ENCODE measurements at places on chromosomes 4 and X. TPM values are rescaled to one million over a fixed set of nuclear protein-coding genes. Genes with fewer than 3 reads are reported as not detected.

DNA sequence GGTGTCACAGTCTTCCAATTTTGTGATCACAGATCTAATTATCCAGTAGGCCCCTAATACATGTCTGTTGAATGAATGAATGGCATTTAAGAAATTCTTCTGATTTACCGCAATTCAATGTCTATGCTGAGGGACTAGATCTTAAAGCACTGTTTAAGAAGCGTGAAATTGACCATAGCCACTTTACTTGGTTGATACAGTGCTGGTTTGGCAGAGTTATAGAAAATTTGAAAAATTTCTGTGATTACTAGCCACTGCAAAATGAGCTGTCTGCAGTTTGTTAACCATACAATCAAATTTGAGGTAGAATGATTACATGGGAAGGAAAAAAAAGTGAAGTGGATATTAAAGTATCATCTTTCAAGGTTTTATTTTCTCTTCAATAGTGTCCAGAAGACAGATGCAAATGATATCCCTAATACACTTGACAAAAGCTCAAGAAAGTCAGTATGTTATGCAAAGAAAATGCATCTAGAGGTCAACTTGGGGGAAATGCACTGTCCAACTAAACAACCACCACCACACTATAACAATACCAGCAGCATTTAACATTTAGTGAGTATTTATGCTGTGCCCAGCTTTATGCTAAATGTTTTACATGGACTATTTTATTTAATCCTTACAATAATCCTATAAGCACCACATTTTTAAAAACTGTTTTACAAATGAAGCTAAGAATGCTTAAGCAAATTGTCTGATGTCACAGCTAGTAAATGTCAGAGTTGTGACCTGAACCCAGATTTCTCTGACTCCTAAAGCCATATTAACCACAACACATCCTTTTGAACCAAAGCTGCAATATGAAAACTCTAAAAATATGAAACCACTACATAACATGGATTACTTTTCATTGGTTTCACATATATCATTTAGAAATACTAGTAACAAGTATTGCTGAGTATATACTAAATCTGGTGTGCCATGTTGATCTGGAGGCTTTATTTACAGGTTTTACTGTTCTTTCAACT is 217.9 kb upstream of the MAB21L2 start:
- peak; percentile 38 for ATAC-seq
- no peak overlapping the region for H3K27ac ChIP-seq
- no peak overlapping the region for H3K4me3 ChIP-seq
- no peaks in the 10 kb centered on the region for H3K4me1 ChIP-seq
- H3K27me3 ChIP-seq = no peaks in the 10 kb centered on the region

GRCh38 chrX:46710927-46711623 is 47.8 kb downstream of the SLC9A7 start:
- H3K36me3 ChIP-seq = no peaks in the 10 kb centered on the region
- no peaks in the 10 kb centered on the region for H3K27me3 ChIP-seq
- H3K4me1 ChIP-seq = peaks cover 19% of the 10 kb centered on the region

DNA sequence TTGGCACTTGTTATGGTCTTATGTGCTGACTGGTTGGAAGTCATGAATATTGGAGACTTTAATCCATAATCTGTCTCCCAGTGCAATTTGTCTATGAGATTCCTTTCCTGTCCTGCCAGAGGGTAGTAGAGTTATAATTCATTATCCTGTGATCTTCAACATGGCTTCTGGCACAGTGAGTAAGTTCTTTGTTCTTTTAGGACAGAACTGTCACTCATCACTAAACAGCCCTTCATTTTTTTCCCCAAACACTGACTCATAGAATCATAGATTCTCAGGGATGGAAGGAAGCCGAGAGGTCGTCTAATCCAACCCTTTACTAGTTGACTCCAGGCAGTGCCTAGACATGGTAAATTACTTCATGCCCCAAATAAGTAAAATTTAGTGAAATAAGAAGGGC is 78.4 kb downstream of the LUZP4 start:
- H3K4me1 ChIP-seq = no peaks in the 10 kb centered on the region
- H3K27me3 ChIP-seq = peaks cover 3% of the 10 kb centered on the region
- no peaks in the 10 kb centered on the region for H3K36me3 ChIP-seq

- no peak overlapping the region for H3K27ac ChIP-seq
- no peak for ATAC-seq
- H3K27me3 ChIP-seq = no peaks in the 10 kb centered on the region
- no peaks in the 10 kb centered on the region for H3K36me3 ChIP-seq
- no peak overlapping the region for H3K4me3 ChIP-seq
- no peaks in the 10 kb centered on the region for H3K4me1 ChIP-seq
Observed at GRCh38 chrX:72031118-72031517, 100.6 kb downstream of the RTL5 start.

- no peak overlapping the region for H3K27ac ChIP-seq
- peaks cover 3% of the 10 kb centered on the region for H3K27me3 ChIP-seq
- no peaks in the 10 kb centered on the region for H3K4me1 ChIP-seq
- no peaks in the 10 kb centered on the region for H3K36me3 ChIP-seq
Observed at GRCh38 chr4:153750197-153750817, 9.5 kb downstream of the RNF175 start.

The MAGEA8 gene
- total RNA-seq = not detected

Measured in activated T-helper 17 cell treated with anti-CD3 and anti-CD28 coated beads, Interleukin-2, amount 50 U/mL, for 72 hours (primary cell).